ENCODE measurements at places on chromosomes 1 and 21. TPM values are rescaled to one million over a fixed set of nuclear protein-coding genes. Genes with fewer than 3 reads are reported as not detected.

The TAF1A gene
- total RNA-seq: 20.3 TPM

The KANK4 gene
- not detected for total RNA-seq

GRCh38 chr1:32014948-32015273 is 1.2 kb downstream of the KHDRBS1 start:
- peak overlapping the region; percentile 98 for H3K4me3 ChIP-seq
- peaks cover 30% of the 10 kb centered on the region for H3K4me1 ChIP-seq
- H3K36me3 ChIP-seq: peaks cover 28% of the 10 kb centered on the region
- DNase-seq: peak; percentile 6
- peak overlapping the region; percentile 95 for H3K27ac ChIP-seq

GRCh38 chr1:215273838-215274516 is 191.4 kb downstream of the KCNK2 start:
- H3K27ac ChIP-seq: no peak overlapping the region
- H3K4me3 ChIP-seq: no peak overlapping the region
- no peaks in the 10 kb centered on the region for H3K27me3 ChIP-seq

- no peaks in the 10 kb centered on the region for H3K27me3 ChIP-seq
- peaks cover 40% of the 10 kb centered on the region for H3K36me3 ChIP-seq
- H3K4me1 ChIP-seq: peaks cover 56% of the 10 kb centered on the region
- H3K27ac ChIP-seq: peak overlapping the region; percentile 1
- no peak overlapping the region for H3K4me3 ChIP-seq
These were observed 3.1 kb downstream of the CHD1L start for GRCh38 chr1:147245586-147246021.

GRCh38 chr1:119968068-119968492 is 71.8 kb upstream of the ADAM30 start:
- peaks cover 13% of the 10 kb centered on the region for H3K36me3 ChIP-seq
- peak; percentile 69 for DNase-seq
- H3K27me3 ChIP-seq: no peaks in the 10 kb centered on the region
- H3K4me3 ChIP-seq: no peak overlapping the region
- H3K27ac ChIP-seq: peak overlapping the region; percentile 75
- peaks cover 6% of the 10 kb centered on the region for H3K4me1 ChIP-seq

GRCh38 chr21:32119811-32120210 is 159.0 kb downstream of the MIS18A start:
- H3K4me1 ChIP-seq: no peaks in the 10 kb centered on the region
- no peak for DNase-seq
- no peak overlapping the region for H3K4me3 ChIP-seq
- H3K27ac ChIP-seq: no peak overlapping the region
- H3K27me3 ChIP-seq: peaks cover 8% of the 10 kb centered on the region

- H3K36me3 ChIP-seq: peaks cover 60% of the 10 kb centered on the region
- H3K4me1 ChIP-seq: peaks cover 80% of the 10 kb centered on the region
- peak overlapping the region; percentile 54 for H3K27ac ChIP-seq
These were observed 25.0 kb downstream of the LRRC8C start for GRCh38 chr1:89657886-89658285.

- peaks cover 1% of the 10 kb centered on the region for H3K4me1 ChIP-seq
- DNase-seq: no peak
- H3K4me3 ChIP-seq: no peak overlapping the region
- no peak overlapping the region for H3K27ac ChIP-seq
- peaks cover 9% of the 10 kb centered on the region for H3K27me3 ChIP-seq
These were observed 121.7 kb upstream of the KIAA0040 start for GRCh38 chr1:175314300-175314699.

DNA sequence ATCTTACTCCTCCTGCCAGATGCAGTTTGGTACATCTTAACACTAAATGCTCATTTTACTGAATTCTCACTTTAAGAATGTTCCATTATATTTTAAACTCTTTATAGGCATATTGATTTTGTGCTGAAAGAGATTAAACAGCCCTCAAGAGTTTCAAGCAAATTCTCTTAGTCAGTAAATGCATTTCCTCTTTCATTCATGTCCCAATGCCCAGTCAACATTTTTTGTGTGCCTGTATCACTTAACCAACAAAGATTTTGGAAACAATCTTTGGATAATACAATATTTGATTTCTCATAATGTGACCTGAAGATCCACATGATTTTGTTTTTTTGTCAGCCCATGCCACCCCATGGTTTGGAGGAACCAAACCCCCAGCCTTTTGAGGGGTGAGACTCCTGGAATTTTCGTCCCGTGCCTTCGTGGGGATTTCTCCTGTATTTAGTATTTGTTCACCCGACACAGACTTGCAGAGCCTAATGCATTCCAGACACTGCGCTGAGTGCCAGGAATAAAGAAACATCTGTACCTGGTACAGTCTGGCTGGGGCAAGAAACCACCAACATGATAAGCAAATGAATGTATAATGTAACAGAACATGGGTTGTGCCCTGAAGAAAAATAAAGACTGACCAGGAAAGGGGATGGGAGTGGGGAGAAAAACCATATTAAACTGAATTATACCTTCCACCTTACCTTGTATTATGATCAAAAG is 47.1 kb upstream of the ETS2 start:
- no peaks in the 10 kb centered on the region for H3K27me3 ChIP-seq
- H3K4me3 ChIP-seq: no peak overlapping the region
- no peaks in the 10 kb centered on the region for H3K36me3 ChIP-seq
- H3K27ac ChIP-seq: no peak overlapping the region
- peaks cover 11% of the 10 kb centered on the region for H3K4me1 ChIP-seq
- DNase-seq: no peak
